ENCODE measurements at places on chromosomes 6 and 20.

DNA sequence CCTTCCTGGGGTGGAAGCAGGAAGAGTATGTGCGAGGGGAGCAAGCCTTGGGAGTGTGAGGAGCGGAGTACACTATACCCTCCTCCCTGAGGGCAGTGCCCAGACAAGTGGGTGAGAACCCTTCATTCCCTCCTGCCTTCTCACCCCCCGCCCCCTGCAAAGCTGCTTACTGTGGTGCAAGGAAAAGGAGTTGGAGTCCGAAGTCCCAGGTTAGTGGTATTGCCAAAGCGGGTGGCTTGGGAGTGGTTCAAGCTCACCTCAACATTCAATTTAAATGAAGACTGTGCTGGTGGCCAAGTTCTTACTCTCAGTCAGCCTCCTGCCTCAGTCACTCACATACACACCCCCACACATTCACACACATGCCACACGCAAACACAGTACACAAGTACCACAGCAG lies 74.7 kb upstream of the PRDM1 start:
- DNase-seq = no peak

DNA sequence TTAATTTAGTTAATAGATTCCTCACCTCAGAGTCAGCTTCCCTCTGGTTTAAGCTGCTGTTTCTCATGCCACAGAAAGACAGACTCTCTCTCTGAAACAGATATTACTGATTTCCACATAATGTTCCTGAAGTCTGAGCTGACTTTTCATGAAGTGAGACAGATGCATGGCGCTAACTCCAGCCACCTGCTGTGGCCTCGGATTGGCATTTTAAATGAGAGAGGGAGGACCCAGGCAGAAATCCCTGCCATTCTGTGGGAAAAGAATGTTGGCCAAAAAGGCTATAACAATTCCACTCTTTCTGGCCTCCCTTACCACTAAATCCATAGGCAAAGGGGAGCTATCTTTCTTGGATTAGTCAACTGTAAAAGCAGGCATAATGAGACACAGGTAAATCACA lies 354.1 kb upstream of the CDH4 start:
- DNase-seq = no peak

GRCh38 chr6:164967102-164967501 lies 342.3 kb downstream of the C6orf118 start:
- DNase-seq = no peak

GRCh38 chr20:33162753-33163152 lies 5.2 kb upstream of the BPIFA2 start:
- DNase-seq = no peak

DNA sequence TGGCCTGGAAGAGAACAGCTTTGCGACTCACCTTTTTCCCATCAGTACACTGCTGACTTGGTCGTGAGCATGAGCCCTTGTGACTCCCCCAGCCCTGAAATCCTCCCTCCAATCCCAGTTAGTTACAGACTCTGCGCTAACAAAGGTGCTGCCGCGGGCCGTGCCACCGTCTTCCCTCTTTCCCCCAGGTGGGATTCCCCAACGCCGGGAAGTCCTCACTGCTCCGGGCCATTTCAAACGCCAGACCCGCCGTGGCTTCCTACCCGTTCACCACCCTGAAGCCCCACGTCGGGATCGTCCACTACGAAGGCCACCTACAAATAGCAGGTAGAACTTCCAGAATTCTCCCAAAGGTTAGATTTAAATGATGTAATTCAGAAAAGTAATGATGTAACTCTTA lies 16.1 kb downstream of the MTG2 start:
- no peak for DNase-seq

DNA sequence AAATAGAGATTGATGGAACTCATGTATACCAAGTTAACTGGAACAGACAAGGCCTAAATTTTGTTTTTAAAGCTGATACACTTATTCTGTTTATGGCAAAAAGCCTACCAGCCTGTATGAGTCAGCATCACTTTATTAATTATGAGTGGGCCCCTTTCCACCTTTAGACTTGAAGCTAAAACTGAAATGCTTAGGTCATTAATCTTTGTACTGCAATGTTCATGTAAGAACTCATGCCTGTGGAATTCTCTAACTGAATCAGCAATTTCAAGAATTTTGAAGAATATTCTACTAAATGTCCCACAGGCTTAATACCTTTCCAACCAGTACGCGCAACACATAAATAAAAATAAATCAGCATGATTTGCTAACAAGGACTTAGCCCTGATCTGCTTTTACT lies 140.2 kb upstream of the PHACTR1 start:
- DNase-seq = no peak

DNA sequence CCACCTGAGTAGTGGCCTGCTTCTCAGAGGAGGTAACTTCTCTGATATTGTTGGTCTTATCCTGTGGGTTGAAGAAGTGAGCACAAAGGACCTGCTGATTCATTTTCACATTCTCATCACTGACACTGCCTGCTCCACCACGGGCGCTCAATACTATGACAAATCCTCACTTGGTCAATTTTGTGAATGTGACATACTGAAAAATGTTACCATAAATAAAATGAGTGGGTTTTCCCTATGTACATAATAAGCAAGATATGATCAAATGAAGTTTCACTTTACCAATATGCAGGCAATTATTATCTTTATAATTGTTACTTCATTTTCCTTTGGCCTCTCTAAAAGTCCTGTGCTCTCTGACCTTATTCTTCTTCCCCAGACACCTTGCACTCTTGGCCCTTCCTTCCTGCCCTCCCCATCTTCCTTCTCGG lies 71.5 kb upstream of the RIPOR2 start:
- no peak for DNase-seq

GRCh38 chr6:106128981-106129781 lies 43.0 kb downstream of the PRDM1 start:
- no peak for DNase-seq

DNA sequence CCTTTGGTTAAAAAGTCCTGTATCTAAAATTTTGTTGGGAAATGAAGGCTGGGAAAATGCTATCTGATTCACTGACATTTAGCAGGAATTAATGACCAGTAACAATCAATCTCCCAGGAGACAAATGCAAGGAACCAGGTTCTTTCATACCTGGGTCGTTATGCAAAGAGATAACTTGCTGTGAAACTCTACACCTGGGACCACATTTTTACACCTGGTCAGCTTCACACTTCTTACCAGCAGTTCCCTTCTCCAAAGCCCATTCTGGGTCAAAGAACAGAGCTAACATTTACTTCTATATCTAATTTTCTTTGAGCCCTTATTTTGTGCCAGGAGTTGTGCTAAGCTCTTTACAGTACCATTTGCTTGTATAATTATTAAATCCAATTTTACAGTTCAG lies 27.4 kb upstream of the STXBP5 start:
- no peak for DNase-seq

DNA sequence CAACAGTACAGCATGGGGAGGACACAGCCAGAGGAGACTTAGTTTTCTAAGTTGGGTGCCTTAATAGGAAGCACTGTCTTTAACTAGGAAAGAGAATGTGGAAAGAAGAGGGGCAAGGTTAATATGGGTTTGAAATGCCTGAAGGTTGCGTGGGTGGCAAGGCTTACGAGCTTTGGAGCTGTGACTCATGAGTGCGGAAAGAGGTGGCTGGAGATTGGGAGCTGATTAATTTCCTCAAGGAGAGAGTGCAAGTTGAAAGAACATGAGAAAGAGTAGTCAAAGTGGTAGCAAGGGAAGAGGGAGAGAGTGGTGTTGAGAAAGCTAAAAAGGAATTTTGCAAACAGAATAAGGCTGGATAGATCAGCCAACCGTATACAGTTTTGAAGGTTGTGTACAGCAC lies 315.1 kb upstream of the PRND start:
- no peak for DNase-seq

DNA sequence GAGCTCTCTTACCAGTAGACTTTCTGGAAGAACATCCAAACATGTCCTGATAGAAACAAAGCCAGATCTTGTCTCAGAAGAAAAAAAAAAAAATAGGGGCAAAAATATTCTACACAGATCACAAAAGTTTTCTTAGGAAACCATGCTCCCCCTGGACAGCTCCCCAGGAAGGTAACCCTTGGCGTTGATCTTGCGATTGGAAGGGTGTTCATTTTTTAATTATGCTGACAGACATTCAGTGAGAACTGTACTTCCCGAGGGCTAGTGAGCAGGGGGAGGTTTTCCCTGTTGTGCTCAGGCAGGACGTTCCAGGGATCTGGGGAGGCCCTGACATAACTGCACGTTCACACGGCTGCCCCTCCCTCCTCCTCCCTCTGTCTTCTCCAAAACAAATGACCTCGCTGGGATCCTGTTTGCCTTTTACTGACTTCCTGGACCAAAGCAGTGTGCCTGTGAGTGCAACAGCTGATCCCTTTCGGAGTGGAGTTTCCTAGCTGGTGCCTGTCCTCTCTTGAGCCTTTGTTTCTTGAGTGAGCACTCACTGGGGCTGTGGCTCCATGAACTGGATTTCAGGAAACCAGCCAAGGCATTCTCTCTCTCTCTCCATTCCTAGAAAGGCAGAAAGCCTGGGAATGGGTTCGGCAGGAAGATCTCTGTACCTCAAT lies 46.7 kb downstream of the MARCKS start:
- DNase-seq = no peak

DNA sequence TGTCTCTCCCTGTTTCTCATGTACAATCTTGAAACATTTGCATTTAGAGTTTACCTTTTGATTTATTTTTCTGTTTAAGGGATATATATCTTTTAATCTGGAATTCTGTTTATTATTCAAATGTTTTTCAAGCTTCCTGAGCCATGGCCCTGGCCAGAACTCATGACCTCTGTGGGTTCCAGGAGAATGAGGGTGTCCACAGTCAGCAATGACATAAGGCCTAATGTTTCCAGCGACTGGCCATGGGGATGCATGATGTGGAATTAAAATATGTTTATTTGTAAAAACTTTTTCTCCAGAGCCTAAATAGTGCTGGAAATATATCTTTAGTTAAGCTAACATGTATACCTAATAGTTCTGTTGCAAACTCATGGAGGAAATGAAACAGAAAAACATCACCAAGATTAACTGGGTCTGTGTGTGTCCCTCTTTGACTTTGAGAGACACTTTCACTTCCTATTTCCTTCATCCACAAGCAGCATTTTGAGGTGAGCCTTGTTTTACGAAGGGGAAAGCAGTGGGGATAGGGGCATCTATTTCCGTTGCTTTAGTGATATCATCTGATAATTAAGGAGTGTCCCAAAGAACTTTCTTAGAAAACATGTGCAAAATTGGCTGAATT lies 87.6 kb downstream of the SMOC2 start:
- no peak for DNase-seq

- no peak for DNase-seq
These were observed 461.9 kb downstream of the QKI start for GRCh38 chr6:163876391-163876790.

DNA sequence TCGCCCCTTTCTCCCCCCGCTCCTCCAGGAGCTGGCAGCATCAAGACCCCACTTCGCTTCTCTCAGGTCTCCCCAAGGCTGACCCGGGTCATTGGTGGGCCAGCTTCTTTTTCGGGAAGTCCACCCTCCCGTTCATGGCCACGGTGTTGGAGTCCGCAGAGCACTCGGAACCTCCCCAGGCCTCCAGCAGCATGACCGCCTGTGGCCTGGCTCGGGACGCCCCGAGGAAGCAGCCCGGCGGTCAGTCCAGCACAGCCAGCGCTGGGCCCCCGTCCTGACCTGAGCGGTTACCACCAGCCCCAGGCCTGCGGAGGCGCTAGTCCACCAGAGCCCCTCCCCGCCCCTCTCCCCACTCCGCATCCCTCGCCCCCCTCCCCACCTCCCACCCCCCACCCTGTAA lies 1.0 kb downstream of the PPDPF start:
- no peak for DNase-seq

DNA sequence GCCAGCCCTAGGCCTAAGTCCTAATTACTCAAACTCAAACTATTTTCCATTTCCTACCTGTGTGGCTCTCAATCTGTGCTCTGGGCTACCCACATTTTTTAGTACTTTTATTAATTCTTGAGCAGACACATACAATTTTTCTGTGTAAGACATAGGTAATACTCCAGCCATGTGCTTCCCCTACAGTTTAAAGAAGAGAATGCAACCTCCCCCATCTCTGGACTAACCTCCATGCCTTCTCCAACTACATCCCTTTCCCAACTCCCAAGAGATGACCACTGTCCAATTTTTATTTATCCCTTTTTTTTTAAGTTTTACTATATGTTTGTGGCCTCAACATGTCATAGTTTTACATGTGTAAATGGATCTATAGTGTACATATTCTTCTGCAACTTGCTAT lies 5.8 kb downstream of the HMGN4 start:
- DNase-seq = no peak

- no peak for DNase-seq
These were observed 1.6 kb downstream of the CDH22 start for GRCh38 chr20:46306743-46307138.

DNA sequence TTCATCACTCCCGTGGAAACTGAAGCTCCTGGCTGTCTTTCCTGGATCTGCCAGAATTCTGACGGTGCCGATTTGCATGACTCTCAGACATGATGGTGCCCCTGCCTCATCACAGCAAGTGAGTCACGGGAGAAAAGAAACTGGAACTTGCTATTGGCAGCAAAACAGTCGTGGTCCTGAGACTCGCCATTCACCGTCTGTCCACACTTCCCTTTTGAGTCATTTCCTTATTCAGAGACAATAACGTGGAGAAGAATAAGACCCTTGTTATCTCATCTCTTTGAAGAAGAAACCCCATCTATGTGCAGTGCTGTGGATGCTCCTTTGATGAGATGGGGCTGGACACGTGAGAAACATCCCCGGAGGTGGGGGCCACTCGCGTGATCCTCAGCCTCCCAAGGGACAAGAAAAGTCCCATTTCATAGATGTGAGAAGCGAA lies 4.2 kb downstream of the GPR31 start:
- no peak for DNase-seq

- DNase-seq = no peak
These were observed 88.2 kb downstream of the ZFP64 start for GRCh38 chr20:52103335-52103912.

- DNase-seq = no peak
These were observed 197.4 kb upstream of the MOCS1 start for GRCh38 chr6:40131675-40132074.

DNA sequence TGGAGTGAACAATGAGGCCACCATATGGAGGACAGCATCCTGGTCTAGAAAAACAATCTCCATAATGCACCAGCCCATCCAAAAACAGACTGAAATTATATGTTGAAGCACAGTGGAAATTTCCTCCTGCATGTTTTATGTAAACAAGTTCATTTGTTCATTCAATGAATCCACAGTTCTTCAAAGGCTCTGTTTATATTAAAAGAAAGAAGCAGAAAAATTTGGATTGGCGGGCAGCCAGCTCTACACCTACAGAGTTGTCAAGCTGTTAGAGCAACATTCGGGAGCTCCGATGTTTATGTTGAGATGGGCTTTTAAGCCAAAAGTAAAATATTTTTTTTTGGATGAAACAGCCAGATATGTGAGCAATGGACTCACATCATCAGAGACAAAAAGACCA lies 395.3 kb upstream of the SULF2 start:
- no peak for DNase-seq

DNA sequence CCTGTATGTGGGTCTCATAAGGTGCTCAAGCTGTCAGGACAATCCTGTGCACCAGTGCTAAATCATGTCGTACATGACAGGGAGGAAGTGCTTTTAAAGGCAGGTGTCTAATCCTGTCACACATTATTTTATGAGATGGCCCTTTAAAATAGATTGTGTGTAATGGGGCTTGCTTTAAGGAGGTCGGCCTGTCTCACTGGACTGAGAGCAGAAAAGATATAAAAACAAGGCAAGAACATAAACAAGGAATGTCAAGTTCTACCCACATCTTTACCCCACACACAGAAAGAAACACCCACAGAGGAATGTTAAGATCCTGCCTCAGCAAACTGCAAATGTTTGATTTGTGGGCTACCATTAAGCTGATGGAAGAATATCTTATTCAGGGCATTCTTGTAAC lies 279.0 kb downstream of the FOXA2 start:
- no peak for DNase-seq

- DNase-seq = no peak
These were observed 330.3 kb downstream of the CDH4 start for GRCh38 chr20:61582196-61582923.

GRCh38 chr6:39080246-39080875 lies 31.8 kb downstream of the GLP1R start:
- no peak for DNase-seq
